ENCODE measurements at places on chromosomes 13 and 19.

- no peak for DNase-seq
Measured at GRCh38 chr13:102289606-102290005, 112.2 kb downstream of the FGF14 start.

DNA sequence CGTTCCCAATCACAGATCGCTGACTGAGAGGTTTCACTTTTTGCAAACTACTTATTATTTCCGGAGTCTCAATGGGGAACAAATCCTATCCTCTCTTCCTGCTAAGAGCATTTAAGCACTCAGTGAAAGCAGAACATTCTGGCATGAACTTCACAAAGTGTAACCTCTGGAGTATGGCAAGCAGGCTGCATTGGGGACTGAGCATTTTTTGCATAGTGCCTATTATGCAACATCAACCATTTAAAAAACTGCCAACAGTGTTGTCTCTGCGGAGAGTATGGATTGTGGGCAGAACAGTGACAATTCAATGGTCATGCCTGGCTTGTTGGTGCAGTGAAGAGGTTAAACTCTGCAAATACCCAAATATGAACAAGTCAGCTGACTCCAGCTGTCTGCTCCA, 484.6 kb downstream of the OLFM4 start:
- no peak for DNase-seq

DNA sequence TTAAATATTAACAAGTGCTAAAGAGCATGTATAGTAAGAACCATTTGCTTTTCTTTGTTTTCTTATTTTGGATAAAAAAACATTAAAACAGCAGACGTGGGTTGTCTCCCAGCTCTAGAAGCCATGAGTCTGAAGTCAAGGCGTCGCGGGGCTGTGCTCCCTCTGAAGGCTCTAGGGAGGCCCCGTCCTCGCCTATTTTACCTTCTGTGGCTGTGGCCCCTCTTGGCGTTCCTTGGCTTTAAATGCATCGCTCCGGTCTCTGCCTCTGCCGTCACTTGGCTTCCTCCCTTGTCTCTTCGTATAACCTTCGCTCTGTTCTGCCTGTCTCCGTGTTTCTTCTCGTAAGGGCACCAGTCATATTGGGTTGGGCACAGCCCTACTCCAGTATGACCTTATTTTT, 75.3 kb downstream of the ING1 start:
- DNase-seq, result no peak

DNA sequence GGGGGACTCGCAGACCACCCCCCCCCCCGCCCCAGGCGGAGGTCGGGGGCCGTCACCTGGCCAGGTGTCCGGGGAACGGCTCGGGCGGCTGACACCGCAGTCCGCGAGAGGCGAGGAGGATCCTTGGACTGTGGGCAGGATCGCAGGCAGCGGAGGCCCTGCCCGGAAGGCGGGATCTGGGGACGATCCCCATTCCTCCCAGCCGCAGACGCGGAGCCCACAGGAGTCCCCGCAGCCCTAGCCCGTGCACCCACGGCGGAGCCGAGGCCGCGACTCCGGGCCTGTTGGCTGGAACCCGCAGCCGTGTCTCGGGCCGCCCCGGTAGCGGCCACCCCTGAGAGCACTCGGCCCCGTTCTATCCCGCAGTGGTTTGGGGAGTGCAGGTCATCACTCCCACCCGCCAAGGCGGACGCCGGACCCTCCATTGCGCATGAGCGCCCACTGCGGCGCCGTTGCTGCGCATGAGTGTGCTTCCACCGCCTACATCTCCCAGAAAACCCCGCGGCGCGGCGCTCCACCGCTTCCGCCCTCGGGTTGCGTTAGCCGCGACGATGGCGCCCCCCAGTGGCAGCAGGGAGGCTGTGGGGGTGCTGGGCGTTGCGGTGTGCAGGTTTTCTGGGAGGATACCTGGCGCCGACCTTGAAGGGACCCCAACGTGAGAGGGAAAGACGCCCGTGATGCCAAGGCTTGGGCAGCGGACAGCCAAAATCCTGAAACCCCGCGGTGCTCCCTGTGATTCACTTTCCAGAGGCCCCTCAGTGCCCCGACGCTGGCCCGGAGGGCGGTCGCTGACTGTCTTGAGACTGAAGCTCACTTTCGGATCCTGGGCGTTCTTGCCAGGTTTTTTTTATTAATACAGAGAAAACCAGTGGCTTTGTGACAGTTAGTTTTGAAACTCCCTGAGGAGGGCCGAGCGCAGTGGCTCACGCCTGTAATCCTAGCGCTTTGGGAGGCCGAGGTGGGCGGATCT, 4.4 kb upstream of the ZNF329 start:
- peak; percentile 92 for DNase-seq

DNA sequence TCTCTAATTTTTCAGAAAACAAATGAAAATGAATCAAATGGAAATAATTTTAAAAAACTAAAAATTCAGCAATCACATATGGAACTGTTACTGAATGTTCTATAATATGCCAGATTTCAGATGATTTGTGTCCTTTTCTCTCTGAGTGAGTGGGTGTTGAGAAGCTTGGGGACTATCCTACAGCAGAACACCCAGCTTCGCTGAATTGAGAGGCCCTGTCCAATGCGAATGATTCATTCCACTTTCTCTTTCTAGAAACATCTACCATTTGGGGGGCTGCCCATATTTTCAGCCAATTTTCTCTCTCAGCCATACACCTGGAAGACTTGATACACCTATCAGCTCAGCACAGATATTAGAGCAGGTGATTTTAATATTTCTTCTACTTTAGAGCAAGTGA, 1666.7 kb downstream of the EFNB2 start:
- no peak for DNase-seq

- no peak for DNase-seq
Measured at GRCh38 chr19:7748756-7749155, 1.4 kb upstream of the CD209 start.

- no peak for DNase-seq
Measured at GRCh38 chr13:99431927-99432608, 69.2 kb upstream of the TM9SF2 start.

GRCh38 chr13:102017248-102017647, 384.6 kb downstream of the FGF14 start:
- DNase-seq, result no peak

DNA sequence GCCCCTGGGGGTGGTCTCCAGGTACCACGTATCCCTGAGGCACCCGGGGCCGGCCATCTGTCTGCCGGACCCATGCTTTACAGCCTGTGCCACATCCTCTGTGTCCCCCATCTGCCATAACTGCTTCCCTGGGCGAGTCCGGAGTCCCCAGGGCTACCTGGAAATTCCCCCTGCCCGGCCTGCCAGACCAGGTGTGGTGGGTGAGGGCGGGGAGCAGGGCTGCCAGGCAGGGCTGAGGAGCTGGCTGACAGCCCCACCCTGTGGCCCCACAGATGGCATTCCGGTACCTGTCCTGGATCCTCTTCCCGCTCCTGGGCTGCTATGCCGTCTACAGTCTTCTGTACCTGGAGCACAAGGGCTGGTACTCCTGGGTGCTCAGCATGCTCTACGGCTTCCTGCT, 10.3 kb upstream of the RELB start:
- no peak for DNase-seq

DNA sequence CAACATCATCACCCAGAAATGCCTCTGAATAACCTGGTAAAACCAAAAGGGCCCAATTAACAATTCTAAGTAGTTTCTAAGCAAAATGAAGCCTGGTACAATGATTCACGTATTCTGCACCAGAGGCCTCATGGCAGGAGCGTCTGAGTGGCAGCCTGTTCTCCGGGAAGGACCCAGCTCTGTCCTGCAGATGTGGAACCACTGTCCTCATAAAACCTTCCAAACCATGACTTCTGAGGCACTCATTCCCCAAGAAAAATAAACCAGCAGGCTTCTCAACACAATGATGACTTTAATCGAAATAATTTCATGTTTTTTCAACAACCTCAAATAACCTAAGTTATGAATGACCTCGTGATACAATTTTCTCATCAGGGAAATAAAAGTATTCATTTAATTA, 89.9 kb downstream of the STK24 start:
- DNase-seq, result no peak

DNA sequence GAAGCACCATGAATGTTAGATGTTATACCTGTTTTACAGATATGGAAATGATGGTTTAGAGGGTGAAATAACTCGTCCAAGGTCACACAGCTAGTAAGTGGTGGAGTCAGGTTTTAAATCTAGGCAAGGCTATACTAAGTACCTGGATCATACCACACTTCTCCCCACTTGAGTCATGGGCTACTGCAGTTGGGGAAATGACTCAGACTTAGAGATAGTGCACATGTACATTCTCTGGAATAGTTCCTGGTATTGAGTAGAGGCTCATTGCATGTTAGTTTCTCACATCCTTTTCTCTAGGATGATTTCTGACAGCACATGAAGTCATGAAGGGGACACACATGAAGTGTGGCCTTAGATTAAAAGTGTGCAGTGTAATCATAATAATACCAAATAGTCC, 76.2 kb upstream of the TNFSF11 start:
- no peak for DNase-seq

DNA sequence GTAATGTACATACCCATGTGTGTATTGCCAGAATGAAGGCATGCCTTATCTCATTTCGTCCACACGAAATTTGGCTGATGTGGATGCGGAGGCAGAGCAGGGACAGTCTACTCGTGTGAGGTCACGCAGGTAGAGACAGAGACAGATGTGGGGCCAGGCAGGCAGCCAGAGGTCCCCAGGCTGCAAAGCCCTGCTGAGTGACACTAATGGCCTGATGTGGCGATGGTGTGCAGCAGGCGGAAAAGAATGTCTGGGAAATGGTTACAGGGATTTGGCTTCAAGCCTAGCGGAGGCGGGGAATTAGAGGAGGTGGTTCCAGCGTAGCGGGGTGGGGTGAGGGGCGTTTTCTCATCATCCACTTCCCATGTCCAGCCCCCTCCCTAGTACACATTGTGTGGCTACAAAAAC, 4.2 kb upstream of the IZUMO2 start:
- no peak for DNase-seq

DNA sequence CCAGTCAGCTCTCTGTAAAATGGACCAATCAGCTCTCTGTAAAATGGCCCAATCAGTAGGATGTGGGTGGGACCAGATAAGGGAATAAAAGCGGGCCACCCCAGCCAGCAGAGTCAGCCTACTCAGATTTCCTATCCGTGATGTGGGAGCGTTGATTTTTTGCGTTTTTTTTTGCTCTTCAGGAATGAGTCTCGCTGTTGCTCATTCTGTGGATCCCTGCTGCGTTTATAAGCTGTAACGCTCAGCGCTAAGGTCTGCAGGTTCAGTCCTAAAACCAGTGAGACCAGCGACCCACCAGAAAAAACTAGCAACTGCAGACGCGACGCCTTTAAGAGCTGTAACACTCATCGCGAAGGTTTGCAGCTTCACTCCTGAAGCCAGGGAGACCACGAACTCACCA, 435.7 kb downstream of the SLITRK6 start:
- DNase-seq, result no peak

- DNase-seq, result no peak
Measured at GRCh38 chr13:110097013-110097412, 209.9 kb downstream of the COL4A1 start.

GRCh38 chr13:90032841-90033493, 1314.5 kb upstream of the MIR17HG start:
- no peak for DNase-seq

DNA sequence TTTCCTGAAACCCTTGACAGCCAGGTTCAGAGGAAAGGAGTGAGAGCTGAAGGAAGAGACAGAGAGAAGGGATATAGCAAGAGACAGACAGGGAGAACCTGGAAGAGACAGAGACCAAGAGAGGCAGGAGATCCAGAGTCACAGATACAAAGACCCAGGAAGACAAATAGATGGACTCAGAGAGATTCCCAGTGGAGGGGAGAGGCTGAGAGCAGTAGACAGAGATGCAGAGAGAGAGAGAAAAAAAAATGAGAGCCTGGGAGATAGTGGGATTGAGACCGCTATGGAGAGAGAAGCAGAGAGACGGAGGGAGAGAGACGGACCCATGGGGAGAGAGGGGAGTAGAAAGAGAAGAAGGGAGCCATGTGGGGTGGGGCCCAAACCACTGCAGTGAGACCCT, 763 bp downstream of the FXYD7 start:
- DNase-seq, result no peak

- DNase-seq, result no peak
Measured at GRCh38 chr13:29577136-29578051, 18.1 kb downstream of the SLC7A1 start.

DNA sequence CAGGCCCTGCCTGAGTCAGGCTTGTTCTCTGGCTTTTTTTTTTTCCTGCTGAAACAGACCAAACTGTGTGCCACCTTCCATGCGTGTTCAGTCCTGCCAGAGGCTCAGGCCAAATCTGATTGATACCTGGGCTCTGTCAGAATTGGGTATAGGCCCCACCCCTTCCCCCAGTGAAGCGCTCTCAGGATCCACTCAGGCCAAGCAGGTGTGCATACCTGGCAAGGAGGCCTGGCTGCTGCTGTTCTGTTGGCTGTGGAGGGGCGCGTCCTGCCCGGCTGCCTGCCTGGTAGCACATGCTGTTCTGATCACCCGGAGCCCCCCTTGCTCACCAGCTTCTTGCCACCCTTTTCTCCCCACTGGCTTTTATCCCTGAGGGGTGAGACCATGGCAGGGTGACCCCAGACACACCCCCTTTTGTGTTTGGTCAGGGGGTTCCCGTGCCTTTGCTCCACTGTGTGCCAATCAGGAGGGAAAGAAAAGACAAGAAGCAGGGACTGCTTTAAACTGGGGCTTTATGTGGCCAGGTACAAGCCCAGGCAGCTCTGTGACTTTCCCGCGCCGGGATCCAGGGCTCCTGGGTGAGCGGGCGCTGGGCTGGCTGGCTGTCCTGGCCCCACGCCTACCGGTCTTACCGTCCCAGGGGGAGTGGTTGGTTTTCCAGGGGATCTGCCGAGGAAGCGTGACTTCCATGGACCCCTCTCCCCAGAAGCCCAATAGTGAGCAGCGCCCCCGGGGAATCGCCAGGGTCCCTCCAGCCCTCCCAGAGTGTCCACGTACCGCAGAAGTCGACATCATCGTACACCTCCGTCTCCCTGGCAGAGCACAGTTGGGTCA, 12.7 kb downstream of the PRAM1 start:
- DNase-seq, result no peak

- DNase-seq, result no peak
Measured at GRCh38 chr13:20035130-20035529, 76.6 kb downstream of the ZMYM2 start.

- DNase-seq, result no peak
Measured at GRCh38 chr13:49367640-49368422, 76.0 kb downstream of the CAB39L start.

DNA sequence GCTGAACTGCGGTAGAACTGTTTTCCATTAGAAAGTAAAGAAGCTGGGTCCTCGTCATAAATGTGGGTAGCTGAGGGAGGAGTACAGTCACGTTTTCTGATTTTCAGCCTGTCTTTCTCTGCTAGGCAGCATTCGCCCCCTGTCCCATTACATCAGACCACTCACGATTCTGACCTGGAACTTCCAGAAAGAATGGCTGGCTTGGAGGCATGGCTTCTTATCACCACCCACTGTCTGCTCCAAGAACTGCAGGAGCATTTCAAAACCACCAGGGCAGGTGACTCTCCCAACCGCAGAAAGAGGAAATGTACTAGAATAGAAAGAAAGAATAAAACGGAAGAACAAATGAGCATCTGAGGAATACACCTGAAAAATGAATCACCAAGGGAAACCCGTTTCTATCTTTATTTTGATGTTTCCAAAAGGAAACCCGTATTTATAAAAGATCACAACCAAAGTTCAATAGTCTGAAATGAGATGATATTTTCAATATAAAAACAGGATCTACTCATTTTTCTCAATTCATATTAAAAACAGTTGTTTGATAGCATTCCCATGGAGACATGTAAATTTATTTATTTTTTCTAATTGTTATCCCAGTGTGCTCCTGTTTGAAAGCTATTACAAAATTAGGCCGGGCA, 22.1 kb upstream of the POMP start:
- no peak for DNase-seq

GRCh38 chr19:5440299-5440698, 14.9 kb upstream of the ZNRF4 start:
- no peak for DNase-seq

GRCh38 chr13:22644941-22645340, 535.8 kb upstream of the SGCG start:
- DNase-seq, result no peak

Data from NCI-H1436 (cell line).